AG09319 (cell line): ENCODE measurements at places on chromosomes 5 and 9.

DNA sequence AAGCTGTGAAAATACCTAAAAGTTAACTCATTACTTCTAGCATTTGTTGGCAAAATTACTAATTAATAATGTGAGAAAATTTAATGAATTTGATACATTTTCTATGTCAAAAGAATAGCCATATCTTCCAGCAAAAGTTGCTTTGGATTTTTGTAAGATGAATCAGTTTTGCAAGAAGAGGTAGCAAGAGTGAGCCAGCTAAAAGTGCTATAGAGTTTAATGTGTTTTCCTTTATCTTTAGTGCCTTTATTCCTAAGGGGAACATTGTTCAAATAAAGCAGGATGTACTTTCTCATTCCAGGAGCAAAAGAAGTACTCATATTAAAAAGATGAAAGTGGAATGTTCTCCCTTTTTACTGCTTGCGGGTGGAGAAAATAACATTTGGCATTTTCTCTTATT is 622.2 kb downstream of the ANXA1 start:
- DNase-seq: no peak

GRCh38 chr9:132690696-132691095 is 20.4 kb downstream of the GTF3C4 start:
- DNase-seq: no peak

- no peak for DNase-seq
These were observed 165.2 kb upstream of the KLF9 start for GRCh38 chr9:70579686-70580085.

GRCh38 chr9:136363949-136364748 is 605 bp upstream of the DNLZ start:
- no peak for DNase-seq

- DNase-seq: no peak
These were observed 37.4 kb downstream of the KIF2A start for GRCh38 chr5:62343428-62343827.

DNA sequence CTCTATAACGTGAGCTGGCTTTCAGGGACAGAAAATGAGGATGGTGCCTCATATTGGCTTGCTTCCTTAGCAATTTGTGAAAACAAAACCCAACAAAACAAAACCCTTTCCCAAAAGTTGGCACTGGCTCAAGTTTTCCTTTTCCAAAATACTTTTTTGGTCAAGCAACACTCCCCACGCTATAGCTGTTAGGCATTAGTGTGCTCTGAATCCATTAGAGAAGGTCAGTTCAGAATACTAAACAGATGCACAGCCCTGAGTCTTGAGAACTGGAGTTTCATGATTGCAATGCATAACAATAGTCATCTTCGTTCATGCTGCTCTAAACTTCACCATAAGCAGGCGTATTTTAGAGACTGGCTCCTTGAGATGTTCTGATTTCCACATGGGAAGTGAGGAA is 172.0 kb upstream of the KLF9 start:
- DNase-seq: no peak

GRCh38 chr5:33310451-33310850 is 130.3 kb upstream of the TARS1 start:
- no peak for DNase-seq

DNA sequence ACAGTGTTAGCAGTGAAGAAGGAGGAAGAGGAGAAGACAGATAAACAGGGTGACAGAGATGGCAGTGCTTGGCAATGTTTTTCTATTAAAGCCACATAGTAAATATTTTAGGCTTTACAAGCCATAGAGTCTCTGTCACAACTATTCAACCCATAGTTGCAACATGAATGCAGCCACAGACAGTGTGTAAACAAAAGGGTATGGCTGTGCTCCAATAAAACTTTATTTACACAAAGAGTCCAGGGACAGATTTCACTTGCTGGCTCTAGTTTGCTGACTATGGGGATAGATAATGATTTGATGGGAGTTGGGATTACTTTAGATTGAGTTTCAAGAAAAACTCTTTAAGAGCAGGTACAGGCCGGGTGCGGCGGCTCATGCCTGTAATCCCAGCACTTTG is 224.8 kb upstream of the SEMA6A start:
- no peak for DNase-seq

DNA sequence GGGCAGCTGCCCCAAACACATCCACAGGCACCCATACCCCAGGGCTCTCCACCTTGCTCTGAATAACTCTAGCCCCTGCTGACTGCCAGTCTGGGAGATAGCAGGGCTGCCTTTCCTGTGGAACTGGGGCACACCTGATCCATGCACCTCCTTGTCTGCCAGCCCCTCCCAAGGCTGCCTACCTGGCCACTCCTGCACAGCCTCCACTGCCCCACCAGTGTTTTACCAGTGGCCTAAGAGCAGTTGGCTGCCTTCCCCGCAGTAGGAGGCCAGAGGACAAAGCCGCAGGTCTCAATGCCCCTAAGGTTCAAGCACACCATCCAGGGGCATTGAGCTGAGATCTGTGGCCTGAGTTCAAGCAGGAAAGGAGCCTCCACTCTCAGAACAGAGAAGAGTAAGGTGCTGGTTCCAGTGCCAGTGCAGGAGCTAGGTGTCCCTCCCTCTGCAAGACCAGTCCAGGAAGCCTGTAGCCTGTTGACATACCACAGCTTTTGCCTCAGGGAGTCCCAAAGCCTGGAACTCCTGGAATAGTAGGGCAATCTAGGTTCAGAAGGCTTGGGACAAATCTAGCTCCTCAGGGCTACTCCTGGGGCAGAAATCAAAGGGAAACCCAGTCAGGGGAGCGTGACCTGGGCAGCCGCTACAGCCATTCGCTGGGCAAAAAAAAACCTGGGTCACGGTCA is 514.5 kb upstream of the PTGER4 start:
- DNase-seq: no peak

GRCh38 chr9:107928701-107929371 is 439.3 kb upstream of the KLF4 start:
- DNase-seq: no peak

DNA sequence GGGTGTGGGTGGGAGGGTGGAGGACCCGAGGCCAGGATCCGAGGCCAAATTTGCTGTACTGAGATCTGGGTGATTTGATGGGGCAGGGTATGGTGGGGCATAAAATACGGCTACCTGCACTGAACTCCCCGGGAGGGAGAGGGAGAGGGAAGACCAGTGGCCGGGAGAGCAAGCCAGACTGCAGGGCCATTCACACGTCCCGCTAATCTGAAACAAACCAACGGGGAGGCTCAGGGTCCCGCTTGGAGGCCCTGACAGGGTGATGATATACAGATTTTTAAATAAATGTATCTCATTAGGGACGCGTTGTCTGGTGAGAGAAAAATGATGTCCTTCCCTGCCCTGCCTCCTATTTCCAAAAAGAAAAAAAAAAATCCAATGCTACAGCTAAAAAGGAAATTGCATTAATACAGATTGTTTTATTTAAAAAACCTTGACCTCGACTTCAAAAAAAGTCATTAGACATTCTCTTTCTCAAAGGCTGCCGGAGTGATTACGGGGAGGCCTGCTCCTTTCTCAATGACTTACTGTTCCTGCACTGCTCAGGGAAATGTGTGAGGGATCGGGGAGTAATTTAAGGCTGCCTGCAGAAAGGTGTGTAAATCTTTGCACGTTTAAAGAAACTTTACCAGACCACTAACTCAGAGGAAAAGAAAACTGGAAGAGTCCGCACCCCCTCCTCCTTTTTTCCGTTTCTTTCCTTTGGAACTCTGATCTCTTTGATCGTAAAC is 11.5 kb upstream of the PRRX2 start:
- no peak for DNase-seq

GRCh38 chr5:14667770-14668169 is 3.3 kb downstream of the OTULIN start:
- no peak for DNase-seq

DNA sequence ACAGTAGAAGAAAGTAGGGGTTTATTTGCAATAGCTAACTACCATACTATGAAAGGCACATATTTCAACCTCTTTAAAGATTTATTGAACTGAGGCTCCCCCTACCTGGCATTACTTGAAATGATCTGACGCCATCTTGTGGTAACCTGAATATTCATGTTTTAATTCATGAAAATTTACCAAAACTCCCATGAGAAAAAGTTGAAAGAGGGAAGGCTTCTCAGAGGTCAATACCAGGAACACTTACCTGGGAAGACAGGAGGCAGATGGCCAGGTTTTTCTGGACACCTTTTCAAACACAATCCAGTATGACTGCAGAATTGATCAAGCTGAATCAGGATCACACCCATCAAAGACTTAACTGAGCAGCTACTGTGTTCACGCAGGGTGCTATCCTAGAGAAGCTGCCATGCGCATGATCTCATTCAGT is 9.4 kb downstream of the PRELID2 start:
- peak; percentile 40 for DNase-seq

DNA sequence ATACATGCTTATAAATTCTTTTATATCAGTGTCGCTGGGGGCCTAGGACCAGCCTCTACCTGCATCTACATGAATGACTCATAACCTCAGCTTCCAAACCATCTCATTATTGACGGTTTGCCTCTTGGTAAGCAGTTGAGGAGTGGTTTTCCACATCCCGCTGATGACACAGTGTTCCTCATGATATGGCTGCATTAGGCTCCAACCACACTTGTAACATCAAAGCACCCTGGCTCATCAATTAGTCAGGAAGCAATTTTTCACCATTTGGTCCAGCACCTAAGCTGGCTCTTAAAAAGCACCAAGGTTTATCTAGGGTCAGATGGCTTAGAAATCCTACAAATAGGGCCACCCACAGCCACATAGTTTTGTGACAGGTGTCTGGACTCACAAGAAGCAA is 402.4 kb downstream of the ARHGEF28 start:
- no peak for DNase-seq

DNA sequence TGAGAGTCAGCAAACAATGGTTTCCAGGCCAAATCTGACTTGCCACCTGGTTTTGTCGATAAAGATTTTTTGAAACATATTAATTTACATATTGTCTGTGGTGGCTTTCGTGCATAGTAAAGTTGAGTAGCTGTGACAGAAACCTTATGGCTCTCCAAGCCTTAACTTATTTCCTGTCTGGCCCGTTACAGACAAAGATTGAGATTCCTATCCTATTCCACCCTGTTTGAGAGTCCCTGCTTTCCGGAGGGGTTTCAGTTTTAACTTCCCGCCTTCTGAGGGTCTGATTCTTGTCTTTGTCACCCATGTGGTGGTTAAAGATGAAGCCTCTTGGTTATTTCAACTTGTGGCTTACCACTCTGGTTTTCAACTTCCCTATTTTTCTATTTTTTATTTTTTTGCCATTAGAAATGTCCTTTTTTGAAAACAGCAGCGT is 11.4 kb downstream of the OTULIN start:
- no peak for DNase-seq

DNA sequence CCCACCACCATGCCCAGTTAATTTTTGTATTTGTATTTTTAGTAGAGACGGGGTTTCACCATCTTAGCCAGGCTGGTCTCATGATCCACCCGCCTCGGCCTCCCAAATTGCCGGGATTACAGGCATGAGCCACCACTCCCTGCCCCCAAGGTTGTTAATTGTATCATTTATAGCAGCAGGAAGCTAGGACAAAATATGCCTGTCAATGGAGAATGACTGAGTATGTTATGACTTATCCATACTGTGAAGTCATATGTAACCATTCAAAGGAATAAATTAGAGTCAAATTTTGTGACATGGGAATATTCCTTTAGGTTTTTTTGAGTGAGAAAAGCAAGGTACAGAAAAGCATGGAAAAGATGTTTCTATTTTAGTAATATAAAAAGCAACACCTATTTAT is 3.9 kb upstream of the DAB2 start:
- DNase-seq: no peak
